CD4-positive, alpha-beta T cell treated with Interleukin-17A for 4 hours (primary cell): ENCODE measurements at places on chromosomes 5 and 9.

GRCh38 chr5:130476325-130476724 is 572.1 kb downstream of the CHSY3 start:
- no peak for DNase-seq

DNA sequence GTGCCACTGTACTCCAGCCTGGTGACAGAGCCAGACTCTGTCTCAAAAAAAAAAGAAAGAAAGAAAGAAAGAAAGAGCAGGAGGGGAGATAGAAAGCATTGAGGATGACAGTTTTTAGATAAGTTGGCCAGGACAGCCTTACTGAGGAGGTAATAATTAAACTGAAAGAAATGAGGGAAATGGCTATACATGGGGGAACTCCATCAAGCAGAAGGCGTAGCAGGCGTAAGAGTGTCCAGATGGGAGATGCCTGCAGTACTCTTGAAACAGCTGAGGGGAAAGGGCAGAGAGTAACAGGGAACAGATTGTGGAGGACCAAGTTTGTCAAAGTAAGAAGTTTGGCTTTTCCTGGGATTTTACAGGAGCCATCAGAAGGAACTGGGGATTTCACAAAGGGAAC is 57.5 kb downstream of the HMGCS1 start:
- DNase-seq, result no peak

DNA sequence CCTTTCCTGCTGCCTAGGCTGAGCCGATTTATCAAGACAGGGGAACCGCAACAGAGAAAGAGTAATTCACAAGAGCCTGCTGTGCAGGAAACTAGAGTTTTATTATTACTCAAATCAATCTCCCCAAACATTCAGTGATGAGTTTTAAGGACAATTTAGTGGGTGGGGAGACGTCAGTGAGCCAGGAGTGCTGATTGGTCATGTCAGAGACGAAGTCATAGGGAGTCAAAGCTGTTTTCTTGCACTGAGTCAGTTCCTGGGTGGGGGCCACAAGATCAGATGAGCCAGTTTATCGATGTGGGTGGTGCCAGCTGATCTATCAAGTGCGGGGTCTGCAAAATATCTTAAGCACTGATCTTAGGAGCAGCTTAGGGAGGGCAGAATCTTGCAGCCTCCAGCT is 19.0 kb downstream of the SNX24 start:
- DNase-seq, result no peak

DNA sequence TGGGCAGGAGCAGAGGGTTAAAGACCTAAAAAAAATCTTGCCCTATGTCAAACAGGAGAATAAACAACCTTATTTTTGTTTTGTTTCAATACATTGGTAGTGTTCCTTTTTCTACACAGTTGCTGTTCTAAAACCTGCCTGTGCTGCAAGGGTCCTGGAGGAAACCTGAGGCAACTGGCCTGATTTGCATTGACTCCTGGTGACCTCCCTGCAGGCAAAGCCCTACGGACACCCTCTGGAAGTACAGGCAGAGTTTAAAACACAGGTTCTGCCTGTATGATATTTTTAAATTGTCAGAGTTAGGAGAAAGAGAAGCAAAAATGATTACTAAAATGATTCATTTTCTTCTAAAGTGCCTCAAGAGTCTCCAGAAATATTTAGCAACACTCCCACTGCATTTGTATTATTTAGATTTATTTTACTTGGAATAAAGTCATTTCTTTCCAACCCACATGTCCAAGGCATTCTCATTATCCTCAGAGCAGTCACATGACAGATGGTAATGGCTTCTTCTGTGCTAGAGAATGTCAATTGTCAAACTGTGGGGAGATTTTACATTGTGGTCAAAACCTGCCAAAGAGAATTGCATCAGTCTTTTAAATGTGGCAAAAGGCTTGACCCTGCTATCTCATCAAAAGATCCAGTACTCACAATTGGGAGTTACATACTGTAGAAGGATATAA is 559.6 kb downstream of the CETN3 start:
- DNase-seq, result no peak

DNA sequence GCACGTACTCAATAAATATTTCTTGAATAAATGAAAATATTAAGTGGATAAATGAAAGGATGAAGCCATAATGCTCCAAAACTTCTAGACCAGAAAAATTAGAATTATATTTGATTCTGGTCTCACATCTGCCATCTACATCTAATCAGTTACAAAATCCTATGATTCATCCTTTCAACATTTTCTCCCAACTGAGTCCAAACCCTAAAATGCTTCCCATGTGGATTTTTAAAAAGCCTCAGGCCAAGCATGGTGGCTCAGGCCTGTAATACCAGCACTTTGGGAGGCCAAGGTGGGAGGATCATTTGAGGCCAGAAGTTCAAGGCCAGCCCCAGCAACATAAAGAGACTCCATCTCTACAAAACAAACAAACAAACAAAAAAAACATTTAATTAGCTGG is 31.6 kb upstream of the FST start:
- no peak for DNase-seq

- DNase-seq, result no peak
Observed at GRCh38 chr9:13900449-13900848, 413.5 kb downstream of the NFIB start.

DNA sequence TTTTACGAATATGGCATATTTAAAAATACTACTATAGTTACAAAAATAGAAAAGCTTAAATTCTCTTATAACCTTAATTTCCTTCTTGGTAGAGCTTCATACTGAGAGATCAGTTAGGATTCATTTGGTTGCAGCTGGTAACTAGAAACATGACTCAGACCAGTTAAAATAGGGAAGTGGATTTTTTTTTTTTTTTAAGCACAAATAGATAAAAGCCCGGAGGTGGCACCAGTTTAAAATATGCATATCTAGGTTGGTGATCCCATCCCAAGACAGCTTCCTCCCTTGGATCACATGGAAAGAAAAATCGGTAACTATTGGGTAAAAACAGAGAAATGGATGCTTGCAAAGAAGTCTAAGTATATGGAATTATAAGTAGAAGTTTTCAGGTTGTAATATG is 1634.3 kb downstream of the MAT2B start:
- DNase-seq, result no peak

DNA sequence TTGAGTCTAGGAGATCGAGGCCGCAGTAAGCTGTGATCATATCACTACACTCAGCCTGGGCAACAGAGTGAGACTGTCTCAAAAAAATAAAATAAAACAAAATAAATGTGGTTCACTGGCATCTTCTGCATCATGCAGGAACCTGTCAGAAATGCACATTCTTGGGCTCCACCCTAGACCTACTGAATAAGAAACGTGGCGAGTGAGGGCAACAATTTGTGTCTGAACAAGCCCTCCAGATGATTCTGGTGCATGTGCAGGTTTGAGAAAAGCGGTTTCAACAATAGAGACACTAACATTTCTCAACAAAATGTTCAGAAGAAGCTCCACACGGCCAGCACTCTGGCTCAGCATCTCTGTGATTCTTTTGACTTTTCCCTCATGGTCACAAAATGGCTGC is 42.8 kb upstream of the CPEB4 start:
- no peak for DNase-seq
